ENCODE measurements at places on chromosomes 4 and X.

DNA sequence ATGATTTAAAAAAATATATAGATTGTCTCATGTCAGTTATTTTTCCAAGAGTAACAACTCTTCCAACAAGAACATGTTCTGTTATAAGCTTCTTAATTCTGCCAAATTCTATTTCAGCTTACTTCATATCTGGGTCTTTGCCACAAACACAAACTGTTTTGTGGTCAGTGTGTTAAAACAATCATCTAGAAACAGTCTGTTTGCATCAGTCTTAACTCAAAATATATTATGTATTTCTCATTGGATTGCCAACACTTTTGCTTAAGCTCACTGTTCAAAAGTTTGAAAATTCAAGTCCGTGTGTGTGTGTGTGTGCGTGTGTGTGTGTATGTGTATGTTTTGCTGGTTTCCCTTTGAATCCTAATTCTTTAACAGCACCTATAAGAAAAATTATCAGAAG, 752.3 kb upstream of the NDST4 start:
- no peak for DNase-seq

DNA sequence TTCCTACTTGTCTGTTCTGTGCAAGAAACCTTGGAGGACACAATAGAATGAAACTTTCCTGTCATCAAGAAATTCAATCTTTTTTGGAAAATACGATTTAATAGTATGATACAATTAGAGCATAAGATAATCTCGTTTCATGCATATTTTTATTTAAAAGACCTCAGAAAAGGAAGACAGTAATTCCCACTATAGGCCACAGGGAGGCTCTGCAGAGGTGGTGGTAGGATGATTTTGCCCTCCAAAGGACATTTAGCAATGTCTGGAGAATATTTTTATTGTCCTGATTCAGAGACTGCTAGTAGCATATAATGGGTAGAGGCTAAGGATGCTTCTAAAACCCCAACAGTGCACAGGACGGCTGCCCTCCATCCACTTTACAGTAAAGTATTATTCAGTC, 68.7 kb downstream of the PAK3 start:
- DNase-seq = no peak

- DNase-seq = no peak
Measured at GRCh38 chr4:101348995-101349800, 1.9 kb upstream of the PPP3CA start.

DNA sequence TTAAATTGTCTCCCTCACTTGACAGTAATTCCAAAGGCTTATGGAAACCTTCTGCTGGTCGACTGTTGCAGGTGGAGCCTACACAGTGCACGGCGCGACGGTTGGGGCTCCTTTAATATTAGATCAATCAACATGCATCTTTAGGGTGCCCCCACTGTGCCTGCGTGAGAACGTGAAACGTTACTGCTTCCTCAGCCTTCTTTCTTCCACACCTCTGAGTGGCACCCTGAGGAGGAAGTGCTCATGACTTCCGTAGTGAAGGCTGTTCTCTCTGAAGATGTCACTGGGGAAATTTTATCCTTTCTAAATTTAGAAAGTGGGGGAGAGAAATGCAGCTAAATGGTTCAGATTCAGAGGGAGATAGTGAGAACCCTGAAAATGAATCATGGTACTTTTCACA, 184.0 kb upstream of the ZFP42 start:
- DNase-seq = no peak

- DNase-seq = no peak
Measured at GRCh38 chr4:25448379-25449109, 71.5 kb downstream of the ANAPC4 start.

- no peak for DNase-seq
Measured at GRCh38 chr4:122480655-122481487, 24.3 kb upstream of the IL2 start.
